ENCODE measurements at places on chromosomes 5 and 9.

- DNase-seq: no peak
Observed at GRCh38 chr9:96015876-96016686, 140.6 kb downstream of the ERCC6L2 start.

DNA sequence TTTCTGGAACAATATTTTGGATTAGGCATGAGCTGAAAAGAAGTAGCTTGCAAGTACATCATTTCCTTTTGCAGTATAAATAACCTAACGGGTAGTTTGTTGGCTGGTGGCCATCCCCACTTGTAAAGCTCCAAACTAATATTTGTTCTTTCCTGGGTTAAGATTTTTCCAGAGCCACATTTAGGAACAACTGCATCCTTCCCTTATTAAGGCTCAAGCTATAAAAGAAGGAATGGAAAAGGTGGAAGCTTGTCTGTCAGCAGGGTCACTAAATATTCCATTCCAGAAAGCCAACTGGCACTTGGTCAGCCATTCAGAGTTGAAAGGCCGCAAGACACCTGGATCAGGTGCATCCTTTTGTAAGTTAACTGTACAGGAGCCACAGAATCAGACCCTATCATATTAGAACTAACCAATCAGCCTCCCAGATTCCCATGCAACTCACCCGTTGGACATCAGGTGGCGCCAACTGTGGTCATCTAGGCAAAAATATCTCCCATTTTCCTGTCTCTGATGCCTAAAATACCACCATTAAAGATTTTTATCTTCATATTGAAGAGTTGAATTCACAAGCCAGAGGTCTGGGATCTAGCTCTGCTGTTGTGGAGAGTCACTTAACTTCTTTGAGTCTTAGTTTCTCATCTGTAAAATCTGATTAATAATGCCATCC is 82.9 kb downstream of the PTCD2 start:
- no peak for DNase-seq

- no peak for DNase-seq
Observed at GRCh38 chr5:959581-960531, 48.7 kb upstream of the NKD2 start.

- DNase-seq: no peak
Observed at GRCh38 chr5:179346401-179346800, 1.1 kb upstream of the ADAMTS2 start.

DNA sequence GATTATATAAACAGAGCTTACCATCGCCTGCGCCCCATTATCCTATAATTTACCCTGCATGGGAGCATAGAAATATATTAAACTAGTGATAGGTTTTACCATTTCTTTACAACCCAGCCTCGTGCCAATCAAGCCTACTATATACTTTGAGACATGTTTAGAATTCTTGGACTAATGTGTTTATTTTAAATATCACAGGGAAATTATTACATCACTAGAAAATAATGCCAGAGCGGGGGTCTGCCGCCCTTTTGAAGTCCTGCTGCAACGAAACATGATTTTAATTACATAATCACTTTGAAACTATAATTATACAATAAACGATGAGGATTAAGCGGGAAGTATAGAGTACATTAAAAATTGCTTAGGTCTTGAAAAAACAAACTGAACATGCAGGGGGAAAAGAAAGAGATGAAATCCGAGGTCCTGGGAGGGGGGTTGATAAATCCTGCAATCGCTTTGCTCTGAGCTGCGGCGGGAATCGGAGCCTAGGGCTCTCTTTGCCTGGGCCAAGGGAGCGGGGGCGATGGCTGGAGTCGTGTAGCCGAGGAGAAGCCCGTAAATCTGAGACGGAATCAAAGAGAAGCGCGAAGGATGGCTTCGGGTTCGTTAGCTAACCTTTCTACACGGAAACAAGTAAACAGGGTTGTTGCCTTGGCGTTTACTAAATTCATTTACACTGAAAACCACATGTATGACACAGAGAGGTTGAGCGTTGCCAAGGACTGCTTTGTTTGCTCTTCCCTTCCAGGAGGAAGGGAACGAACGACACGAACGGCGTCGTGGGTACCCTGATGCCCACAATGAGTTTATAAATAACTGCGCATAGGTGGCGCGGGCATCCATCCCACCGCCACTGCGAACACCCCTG is 127.6 kb downstream of the TMEM174 start:
- DNase-seq: no peak

GRCh38 chr5:55896663-55897062 is 45.5 kb downstream of the IL31RA start:
- no peak for DNase-seq

DNA sequence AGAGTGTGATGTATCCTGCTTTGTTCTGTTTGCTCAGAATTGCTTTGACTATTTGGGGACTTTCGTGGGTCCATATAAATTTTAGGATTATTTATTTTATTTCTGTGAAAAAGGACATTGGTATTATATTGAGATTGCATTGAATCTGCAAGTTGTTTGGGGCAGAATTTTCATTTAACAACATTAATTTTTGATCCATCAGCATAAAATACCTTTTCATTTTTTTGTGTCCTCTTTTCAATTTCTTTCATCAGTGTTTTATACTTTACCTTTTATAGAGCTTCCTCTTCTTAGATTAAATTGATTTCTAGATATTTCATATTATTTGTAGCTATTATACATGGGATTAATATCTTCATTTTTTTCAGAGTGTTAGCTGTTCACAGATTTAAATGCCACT is 40.8 kb upstream of the FBXL7 start:
- DNase-seq: no peak

GRCh38 chr5:2260211-2261003 is 377.7 kb upstream of the IRX4 start:
- no peak for DNase-seq

- DNase-seq: no peak
Observed at GRCh38 chr9:99778836-99779235, 42.8 kb upstream of the NR4A3 start.

All from NCI-H1092 (cell line).